Stimulated activated CD8-positive, alpha-beta memory T cell treated with anti-CD3 and anti-CD28 coated beads, Interleukin-2, amount 100 ng/mL, for 1 hour (primary cell): ENCODE measurements at places on chromosomes 1 and 21.

GRCh38 chr1:85957760-85958159, 198.8 kb downstream of the COL24A1 start:
- DNase-seq = no peak

GRCh38 chr1:239997515-239998311, 94.0 kb upstream of the FMN2 start:
- DNase-seq = no peak

DNA sequence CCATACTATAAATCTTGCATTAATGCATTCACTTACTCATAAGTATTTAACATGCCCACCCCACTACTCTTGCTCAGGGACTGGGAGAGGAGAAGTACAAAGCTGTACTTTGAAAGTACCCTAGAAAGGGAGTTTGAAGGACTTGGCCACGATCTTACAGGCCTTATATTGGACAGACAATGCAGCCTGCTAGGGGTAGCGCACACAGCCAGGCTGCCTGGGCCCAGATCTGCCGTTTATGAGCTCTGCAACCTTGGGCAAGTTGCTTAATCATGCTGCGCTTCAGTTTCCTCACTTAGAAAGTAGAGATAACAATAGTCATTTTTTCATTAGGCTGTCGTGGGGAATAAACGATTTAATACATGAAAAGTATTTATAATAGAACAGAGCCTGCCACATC, 110.1 kb downstream of the CDC7 start:
- DNase-seq = no peak

GRCh38 chr1:16430606-16431005, 6.6 kb downstream of the SPATA21 start:
- DNase-seq = no peak

- DNase-seq = no peak
Observed at GRCh38 chr1:61591351-61591750, 133.6 kb downstream of the TM2D1 start.

- DNase-seq = no peak
Observed at GRCh38 chr1:211704543-211704942, 29.1 kb upstream of the NEK2 start.

DNA sequence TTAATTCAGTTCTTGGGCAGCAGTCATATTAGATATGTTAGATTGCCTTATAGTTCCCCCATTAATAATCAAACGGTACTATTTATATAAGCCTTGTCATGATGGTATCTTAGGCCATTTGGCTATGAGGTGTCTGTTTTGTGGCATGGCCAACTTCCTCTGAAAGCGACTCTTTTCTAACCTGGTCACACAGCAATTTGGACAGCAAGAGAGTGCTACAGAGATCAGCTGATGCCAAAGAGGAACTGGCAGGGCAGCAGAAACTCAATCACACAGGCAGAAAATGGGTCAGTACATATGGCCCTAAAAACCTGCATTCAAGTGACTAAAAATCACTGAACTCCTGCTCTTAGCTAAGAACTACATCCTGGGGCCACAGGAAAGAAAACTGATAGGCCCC, 13.4 kb upstream of the MUTYH start:
- DNase-seq = no peak

DNA sequence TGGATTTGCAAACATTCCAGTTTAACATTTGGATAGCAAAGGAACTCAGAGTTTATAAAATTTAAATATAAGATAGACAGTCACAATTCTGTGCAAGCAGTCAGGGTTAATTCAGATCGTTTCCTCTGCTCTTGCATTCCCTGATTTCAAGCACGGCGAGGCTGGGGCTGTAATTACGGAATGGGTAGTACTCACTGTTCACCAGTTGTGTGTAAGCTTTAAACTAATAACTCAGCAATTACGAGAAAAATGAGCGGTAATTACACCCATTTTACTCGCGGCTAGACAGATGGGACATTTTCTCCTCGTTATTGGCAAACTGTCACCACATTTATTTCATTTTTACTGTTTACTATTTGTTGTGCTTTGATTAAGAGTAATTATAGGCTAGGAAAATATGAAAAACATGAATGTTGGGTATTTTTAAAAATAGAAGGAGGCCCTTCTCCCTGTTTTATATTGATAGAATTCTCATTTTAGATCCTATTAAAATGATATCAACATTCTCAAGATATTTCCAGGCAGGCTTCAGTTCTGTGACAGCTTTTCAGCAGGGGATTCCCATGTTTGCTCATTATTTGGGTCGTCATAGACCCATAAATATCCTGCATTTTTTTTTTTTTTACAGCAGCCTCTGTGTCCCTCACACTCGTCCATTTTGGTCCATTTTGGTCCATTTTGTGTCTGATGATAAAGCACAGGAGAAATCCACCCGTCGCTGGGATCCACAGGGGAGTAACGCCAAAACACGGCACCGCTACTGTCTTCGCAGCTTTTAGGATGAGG, 208.3 kb downstream of the DSCAM start:
- no peak for DNase-seq

- no peak for DNase-seq
Observed at GRCh38 chr1:227666286-227666685, 68.8 kb downstream of the JMJD4 start.

DNA sequence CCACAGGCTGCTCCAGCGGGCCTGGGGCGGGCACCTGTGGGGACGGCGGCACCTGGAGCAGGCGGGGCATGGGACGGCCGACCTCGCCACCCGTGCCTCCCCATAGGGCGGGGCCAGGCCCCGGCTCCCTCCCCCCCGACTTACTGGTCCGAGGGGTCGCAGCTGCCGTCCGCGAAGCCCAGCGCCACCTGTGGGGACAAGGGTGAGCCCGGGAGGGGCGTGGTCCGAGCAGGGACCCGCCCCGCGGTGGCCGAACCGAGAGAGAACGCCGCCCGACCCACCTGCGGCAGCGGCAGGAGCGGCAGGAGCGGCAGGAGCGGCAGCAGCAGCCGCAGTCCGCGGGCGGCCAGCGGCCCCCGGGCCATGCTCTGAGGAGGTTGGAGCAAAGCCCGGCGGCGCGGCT, at the start of gene TMEM52:
Gene TMEM52 (minus strand): TSS at position 379 of the 403 bp plus-strand sequence. CDS start 14 bp downstream, at position 365.
- DNase-seq = no peak

GRCh38 chr1:246641394-246641793, 75.1 kb downstream of the CNST start:
- no peak for DNase-seq

- DNase-seq = no peak
Observed at GRCh38 chr1:182671750-182672486, 12.5 kb downstream of the RGS8 start.

GRCh38 chr1:110196917-110197765, 13.0 kb upstream of the KCNC4 start:
- peak; percentile 30 for DNase-seq

DNA sequence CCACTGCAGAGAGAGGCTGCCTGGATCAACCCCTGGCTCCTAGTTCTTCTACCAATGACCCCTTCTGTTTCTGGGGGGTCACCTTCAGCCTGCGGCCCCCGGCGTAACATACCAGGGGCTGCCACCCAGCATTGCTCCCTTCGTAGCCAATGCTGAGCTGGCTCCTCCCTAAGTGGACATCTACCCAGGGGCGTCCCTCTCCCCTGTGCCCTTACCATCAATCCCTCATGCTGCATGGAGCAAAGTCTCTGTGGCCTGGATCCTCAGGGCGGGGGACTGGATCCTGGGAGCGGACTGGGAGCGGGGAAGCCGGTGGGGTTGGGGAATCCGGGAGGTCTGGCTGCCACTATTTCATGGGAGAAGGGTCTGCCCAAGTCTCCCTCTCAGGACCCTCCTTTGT, 28.6 kb downstream of the TRIM67 start:
- no peak for DNase-seq

DNA sequence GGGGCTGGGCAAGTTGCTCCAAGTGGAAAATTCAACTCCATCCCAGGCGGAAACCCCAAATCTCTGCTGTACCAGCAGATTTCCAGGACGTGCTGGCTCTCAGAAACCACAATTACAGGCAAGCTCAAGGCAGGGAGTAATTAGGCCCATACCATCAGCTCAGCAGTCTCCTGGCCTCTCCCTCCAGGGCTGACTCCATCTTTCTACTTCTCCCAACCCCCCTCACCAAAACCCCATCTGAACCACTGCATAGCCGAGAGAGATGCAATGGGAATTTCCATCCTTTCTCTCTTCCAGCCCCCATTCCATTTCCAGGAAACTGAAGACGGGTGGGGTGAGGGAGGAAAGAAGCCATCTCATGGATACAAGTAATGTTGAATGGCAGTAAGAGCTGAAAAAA, 41.2 kb downstream of the ARHGEF11 start:
- DNase-seq = no peak

- no peak for DNase-seq
Observed at GRCh38 chr1:223290397-223290796, 73.6 kb downstream of the SUSD4 start.

DNA sequence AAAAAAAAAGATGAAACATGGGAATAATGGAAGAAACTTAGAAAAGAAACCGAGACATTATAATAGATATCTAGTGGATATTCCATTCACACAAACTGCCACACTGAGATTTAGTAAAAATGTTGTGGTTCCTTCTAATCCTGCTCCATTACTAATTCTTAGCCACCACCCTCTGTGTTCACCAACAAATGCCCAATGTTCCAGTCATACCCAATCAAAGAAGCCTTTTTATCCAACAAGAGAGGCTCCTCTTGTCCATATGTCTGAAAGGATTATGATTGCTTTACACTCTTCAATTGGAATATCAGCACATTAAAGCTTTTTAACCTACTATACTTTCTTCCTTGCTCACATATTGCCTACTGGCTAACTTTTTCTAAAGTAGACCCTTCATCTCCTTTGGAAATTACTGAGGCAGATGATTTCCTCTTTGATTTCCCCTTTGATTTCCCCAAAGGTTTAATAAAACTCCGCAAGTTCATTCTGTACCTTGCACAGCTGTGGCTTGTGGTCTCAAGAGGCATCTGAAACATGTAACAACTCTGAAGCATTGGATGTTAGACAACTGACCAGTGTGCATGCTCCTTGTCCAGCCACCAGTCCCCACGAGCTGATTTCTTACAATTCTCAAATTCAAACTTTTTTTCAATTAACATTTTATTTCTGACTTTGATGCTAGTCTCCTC, 305.6 kb upstream of the LYPLAL1 start:
- DNase-seq = no peak

DNA sequence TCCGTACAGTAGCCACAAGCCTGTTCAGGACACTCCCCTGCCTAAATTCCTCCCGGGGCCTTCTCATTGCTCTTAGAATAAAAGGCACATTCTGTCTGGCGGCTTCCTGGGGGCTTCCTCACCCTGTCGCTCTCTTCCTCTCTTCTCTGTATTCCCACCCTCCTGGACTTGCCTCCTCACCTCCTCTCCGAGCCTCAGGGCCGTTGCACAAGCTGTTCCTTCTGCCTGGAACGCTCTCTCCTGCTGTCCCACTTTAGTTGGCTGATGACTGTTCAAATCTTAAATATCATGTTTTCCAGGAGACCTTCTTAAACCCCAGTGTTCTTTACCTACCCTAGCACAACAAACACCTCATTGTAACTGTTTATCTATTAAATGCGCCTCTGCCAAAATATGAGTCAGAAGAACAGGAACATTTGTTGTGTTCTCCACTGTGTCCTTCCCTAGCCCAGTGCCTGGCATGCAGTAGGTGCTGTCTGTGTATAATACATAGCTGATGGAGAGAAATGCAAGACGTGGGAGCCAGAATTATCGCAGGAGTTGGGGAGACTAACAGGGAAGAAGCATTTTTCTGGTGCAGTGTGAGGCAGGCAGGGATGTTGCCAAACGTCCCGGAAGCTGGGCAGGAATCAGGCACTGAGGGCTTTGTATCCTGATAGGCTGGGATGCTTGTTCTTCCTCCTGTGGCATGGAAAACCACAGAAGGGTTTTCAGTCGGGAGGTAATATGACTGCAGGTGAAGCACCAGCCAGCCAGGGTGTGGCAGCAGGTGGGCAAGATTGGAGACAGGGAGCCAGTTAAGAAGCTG, 24.1 kb upstream of the THRAP3 start:
- no peak for DNase-seq

DNA sequence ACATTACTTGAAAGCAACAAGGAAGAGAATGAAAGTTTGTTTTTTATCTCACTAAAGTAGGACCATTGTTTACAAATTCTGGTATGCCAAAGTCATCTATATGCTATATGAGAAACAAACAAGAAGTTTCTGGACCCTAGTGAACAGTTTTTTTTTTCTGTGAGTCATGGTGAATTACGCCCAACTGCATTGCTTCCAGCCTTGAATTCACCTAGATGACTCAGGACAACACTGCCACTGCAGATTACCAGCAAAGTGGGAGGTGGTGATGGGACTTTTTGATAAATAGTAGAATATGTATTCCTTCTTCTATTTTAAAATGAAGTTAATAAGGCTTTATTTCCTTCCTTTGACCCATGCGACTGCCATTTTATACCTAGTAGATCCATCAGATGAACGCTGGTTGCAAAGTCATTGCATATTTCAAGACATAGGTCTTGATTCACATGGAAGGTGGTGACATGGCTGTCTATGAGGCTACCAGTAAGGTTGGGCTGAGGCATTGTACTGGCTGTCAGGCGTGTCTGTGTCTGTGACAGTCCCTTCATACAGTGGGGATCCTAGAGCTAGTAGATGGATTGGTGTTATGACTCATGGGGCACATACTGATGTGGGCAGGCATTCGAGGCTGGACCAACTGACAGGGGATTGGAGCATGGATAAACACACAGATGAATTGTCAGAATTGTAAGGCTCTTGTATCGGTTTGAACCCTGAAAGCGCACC, 49.1 kb upstream of the APOBEC4 start:
- DNase-seq = no peak

DNA sequence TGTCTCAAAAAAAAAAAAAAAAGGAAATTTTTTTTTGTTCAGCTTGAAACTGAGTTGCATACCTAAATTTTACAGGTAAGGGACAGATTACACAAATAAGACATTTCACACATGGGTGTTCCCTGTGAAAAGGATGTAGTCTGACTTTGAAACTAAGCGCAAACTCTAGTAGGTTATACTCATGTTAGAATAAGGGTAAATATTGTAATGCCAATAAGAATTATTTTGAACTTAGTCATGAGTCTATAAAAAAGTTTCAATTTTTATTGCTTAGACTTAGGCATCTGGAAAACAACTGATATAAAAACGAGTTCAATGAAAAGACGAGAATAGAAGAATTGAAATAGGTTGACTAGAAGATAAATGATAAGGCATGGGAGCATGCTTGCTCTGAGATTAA, 122.3 kb downstream of the HMCN1 start:
- DNase-seq = no peak

GRCh38 chr21:33881689-33882440, 33.7 kb downstream of the ATP5PO start:
- DNase-seq = no peak

- DNase-seq = no peak
Observed at GRCh38 chr1:212478467-212479025, 45.8 kb downstream of the NENF start.

DNA sequence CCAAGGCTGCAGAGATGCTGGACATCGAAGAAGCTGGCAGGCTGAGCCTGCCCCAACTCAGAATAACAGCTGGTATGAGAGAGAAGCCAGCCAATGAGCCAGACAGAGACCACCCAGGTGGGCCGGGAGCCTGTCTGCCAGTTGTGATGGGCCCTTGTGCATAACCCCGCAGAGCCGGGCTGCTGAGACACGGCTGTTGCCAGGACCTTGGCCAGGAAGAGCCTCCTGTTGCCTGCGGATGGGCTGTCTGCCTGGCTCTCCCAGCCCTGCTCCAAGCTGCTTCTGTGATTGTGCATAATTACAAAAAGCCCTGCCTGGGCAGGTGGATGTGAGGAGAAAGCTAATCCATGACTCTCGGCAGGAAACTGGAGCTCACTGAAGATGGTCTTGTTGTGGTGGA, 126.5 kb downstream of the CAPN8 start:
- no peak for DNase-seq
